ENCODE measurements at places on chromosomes 16 and 17.
A peak's percentile ranks its signal among the peaks of the same experiment; 100 is the strongest.

- DNase-seq = no peak
These were observed 58.3 kb upstream of the CIBAR2 start for GRCh38 chr16:85170590-85171003.

DNA sequence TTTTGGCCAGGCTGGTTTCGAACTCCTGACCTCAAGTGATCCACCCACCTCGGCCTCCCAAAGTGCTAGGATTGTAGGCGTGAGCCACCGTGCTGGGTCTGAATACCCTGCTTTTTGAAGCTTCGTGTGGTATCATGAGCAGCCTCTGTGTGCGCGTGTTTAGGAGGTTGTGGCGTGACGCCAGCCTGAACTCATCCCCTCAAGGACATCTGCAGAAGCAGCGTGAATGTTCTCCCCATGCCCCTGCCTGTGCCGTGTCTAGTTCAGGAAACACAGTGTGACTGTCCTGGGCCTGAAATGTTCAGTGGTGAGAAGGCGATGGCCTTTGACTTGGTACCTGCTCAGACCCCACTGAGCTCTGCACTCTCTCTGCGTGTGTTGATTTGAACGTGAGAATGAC, 35.6 kb downstream of the RNF213 start:
- DNase-seq = no peak

GRCh38 chr16:89829630-89830437, 1.6 kb downstream of the SPIRE2 start:
- no peak for DNase-seq

DNA sequence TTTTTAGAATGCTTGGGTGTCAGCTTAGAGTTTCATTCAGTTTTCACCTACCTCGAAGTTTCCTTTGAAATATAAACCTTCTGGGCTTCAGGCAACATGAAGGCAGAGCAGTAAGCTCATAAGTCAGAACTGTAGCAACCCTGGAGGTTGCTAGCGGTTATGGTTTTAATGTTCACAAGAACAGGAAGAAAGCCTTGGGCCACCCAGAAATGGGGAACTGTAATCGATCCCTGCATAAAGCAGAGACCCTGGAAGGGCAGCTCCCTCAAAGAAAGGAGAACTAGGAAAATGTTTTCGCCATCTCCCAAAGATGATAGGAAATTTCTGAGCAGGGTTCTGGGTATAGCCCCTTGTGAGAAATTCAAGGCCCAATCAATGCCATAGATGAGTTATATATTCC, 47.8 kb upstream of the RASL10B start:
- DNase-seq = no peak

- DNase-seq = no peak
These were observed 25.2 kb downstream of the MIS12 start for GRCh38 chr17:5511401-5512225.

- peak; percentile 11 for DNase-seq
These were observed 36.6 kb upstream of the TMEM132E start for GRCh38 chr17:34542700-34543336.

GRCh38 chr17:34126965-34127364, 128.1 kb upstream of the CCL2 start:
- DNase-seq = no peak

GRCh38 chr16:87845807-87846619, 23.3 kb downstream of the SLC7A5 start:
- no peak for DNase-seq

GRCh38 chr17:28523186-28523585, 17.0 kb downstream of the FOXN1 start:
- no peak for DNase-seq

GRCh38 chr16:8669481-8669880, 4.9 kb upstream of the ABAT start:
- DNase-seq = no peak

DNA sequence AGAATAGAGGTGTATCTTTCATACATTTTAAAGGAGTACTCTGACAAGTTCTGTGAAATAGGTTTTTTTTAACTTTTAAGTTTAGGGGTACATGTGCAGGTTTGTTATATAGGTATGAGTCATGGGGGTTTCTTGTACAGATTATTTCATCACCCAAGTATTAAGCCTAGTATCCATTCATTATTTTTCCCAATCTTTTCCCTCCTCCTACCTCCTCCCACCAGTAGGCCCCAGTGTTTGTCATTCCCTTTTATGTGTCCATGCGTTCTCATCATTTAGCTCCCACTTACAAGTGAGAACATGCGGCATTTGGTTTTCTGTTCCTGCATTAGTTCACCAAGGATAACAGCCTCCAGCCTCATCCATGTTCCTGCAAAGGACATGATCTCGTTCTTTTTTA, 175.5 kb downstream of the CYB561 start:
- DNase-seq = no peak

GRCh38 chr17:73971127-73971526, 232.4 kb upstream of the RPL38 start:
- DNase-seq = no peak

GRCh38 chr17:79950306-79950705, 85.4 kb downstream of the TBC1D16 start:
- no peak for DNase-seq

DNA sequence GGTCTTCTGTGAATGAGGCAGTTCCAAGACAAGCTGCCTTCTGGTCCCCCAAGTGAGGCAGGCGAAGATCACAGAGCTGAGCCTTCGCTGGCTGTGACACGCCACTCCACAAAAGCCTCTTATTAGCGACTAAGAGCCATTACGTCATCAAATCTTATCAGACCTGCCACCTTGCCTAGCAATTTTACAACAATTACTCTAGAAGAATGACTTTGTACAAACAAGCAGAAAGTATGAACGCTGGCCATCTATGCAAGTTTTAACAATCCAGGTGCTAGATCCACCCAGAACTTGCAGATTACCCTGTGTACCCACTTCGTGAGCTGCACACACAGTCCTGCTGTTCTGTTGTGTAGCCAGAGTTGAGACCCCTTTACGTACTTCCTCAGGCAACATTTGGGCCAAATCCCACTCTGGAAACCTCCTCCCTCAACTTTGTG, 3.8 kb upstream of the ICAM2 start:
- DNase-seq = no peak

DNA sequence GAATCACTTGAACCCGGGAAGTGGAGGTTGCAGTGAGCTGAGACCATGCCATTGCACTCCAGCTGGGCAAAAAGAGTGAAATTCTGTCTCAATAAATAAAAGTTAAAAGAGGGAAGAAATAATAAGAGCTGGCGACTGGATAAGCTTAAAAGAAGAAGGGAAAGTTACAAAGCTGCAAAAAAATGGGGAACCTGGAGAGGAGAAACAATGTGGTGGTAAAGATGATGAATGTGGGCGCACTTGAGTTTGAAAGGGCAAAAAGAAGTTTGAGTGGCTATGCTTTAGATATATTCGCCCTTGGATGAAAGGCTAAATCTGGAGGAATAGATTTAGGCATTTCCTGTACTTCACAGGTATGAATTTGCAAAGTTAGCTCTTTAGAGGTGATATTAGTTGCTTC, 53.0 kb upstream of the YPEL2 start:
- no peak for DNase-seq

GRCh38 chr16:69830146-69830533, 68.0 kb downstream of the WWP2 start:
- no peak for DNase-seq

DNA sequence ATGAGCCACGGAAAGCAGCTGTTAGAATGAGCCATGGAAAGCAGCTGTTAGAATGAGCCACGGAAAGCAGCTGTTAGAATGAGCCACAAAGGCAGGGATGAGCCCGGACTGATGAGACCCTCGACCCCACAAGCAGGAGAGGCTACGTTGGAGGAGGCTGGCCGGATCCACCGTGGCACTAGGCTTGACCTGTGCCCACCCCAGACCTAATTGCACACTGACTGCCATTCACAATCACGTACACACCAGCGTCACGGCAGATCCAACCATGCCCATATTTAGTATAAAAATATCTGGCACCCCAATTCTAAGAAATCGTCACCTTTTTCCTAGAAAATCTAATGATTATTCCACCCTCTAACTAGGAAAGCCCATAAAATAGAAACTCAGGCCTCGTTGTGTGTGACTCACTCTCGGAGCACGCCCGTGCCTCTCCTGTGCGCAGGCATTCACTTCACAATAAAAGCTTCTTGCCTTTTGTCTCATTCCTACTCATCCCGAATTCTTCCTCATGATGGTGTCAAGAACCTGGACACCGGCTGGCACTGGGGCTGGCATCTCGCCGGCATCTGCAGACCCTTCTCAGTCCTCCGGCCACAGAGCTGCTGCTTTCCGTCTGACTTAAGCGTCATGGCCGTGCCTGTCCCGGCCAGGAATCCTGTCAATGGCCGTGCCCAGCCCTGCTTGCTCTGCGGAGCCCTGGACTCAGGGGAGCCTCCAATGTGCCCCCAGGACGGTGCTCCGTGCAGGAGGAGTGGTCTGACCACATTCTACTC, 5.5 kb upstream of the SECTM1 start:
- no peak for DNase-seq

DNA sequence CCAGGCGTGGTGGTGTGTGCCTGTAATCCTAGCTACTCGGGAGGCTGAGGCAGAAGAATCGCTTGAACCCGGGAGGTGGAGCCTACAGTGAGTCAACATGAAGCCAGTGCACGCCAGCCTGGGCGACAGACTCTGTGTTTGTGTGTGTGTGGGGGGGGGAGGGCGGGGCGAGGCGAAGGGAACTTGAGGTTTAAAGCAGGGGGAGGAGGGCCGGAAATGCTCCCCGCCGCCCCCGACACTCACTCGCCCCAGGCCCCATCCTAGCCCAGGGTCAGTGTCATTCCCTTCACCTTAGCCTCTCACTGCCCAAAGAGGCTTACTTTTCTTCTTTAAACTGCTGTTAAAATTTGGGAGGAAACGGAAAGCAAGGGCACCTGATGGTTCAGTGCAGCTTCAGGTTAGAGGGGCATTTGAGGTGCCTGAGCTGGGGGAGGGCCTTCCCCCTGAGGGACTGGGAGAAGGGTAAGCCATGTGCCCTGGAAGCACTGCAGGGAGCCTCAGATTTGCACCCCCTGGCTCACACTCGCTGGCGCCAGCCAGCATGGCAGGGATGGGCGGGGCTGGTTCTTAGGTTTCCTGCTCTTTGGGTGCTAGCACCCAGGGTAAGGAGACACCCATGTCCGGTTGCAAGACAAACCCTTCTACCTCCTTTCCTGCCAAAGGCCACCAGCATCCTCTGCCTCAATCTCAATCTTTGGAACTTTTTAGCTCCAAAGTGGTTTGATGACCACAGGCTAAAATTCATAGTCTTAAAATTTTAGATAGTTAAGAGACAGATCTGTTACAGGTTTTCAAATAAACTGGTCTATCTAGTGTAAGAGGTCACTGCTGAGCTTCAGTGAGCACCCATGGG, 2.2 kb upstream of the LIMD2 start:
- DNase-seq = peak; percentile 58

DNA sequence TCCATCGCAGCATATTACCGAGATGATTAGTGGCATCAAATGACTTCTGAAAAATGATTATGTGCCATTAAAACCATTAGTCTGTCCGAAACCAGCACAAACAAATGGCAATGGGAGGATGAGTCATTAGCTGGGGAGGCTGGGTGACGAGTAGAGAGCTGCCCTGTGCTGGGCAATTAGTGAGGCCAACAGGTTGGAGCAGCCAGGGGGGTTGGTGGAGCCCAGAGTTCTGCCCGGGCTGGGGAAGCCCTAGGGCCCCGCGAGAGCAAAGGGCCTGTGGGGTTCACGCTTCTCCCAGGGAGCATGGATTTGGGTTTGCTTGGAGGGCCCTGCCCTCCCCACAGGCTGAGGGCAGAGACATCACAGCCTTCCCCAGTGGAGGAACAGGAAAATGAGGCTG, 152.1 kb upstream of the RPL38 start:
- DNase-seq = no peak

DNA sequence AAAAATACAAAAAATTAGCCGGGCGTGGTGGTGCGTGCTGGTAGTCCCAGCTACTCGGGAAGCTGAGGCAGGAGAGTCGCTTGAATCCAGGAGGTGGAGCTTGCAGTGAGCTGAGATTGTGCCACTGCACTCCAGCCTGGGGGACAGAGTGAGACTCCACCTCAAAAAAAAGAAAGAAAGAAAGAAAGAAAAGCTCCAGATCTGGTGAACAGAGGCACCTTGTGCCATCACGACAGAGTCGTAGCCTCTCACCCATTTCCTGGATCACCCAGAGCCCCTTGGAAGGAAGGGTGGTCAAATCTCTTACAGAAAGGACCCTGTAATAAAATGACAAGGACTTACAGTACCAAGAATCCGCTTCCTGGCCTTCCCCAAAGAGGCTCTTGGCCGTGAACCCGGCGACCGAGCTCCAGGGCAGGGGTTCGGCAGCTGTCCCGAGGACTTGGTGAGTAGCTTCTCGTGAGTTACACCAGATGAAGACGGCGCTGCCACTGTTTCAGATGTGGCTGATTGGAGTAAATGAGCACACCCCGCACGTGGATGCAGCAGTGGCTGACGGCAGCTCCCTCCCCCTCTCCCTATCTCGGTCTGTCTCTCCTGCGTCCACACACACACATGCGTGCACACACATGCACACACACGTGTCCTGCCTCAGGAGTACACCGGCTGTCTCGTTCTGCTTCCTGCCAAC, 13.5 kb downstream of the LGALS3BP start:
- DNase-seq = no peak

- no peak for DNase-seq
These were observed 25.3 kb downstream of the CDH13 start for GRCh38 chr16:82651921-82652601.

GRCh38 chr17:3529817-3530741, 27.5 kb downstream of the TRPV3 start:
- DNase-seq = no peak

DNA sequence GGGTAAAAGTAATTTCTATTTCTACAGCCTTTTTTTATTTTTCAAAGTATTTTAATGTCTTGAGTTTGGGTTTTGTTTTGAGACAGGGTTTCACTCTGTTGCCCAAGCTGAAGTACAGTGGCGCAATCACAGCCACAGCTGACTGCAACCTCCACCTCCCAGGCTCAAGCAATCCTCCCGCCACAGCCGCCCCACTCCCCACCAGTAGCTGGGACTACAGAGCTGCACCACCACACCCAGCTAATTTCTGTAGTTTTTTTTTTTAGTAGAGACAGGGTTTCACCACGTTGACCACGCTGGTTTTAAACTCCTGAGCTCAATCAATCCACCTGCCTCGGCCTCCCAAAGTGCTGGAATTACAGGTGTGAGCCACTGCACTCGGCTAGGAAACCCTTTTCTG, 44.0 kb downstream of the TUBD1 start:
- no peak for DNase-seq

All from stimulated activated CD4-positive, alpha-beta T cell treated with anti-CD3 and anti-CD28 coated beads, Interleukin-15, amount 100 ng/mL, for 1 hour (primary cell).